ENCODE measurements at places on chromosomes 5 and 9.

- no peak for DNase-seq
Measured at GRCh38 chr5:74127381-74128320, 501.7 kb downstream of the ARHGEF28 start.

DNA sequence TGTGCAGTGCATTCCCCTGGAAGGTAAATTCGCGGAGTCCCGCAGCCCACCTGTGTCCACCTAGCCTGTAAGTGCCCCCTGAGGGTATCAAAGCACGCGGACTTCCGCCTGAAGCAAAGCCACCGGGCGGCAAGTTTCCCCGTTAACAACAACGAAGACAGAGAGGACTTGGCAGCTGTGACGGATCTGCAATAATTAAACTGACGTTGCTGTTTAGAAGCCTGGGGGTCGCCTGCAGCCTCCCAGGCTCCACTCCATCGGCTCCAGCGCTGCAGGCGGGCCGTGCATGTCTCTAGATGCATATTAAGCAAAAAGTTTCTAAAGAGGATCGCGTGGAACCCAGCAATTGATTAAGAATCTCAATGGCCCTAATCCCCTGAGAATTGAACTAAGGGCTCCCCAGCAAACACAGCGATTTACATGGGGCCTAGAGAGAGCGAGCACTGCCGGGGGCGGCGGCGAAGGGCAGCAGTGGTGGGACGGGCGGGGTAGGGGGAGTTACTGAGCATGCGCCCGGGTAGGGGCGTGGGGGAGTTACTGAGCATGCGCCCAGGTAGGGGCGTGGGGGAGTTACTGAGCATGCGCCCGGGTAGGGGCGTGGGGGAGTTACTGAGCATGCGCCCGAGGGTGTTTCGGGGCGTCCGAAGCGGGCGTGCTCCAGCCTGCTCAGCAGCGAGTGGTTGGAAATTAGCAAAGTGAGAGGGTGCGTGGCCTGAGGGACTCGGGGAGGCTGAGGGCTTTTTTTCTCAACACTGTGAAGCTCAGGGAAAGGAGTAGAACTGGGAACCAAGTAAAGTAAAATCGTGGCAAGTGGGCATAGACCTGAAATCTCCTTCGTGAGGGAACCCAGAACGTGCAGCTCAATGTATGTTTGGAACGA, 255.2 kb downstream of the DOCK8 start:
- DNase-seq = peak; percentile 94

DNA sequence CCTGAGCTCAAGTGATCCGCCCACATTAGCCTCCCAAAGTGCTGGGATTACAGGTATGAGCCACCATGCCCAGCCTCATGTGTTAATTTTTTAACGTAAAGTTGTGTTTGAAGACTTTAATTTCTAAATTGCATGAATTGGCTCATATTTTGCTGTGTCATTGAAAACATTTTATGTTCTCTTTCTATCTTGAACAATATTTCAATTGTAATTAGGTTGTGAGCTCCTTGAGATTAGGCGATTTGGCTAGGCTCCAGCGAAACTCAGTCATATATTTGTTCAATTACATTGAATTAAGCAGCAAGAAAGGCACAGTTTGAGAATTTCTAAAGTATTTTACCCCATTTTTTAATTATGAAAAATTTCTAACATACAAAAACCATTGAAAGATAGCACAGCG, 34.0 kb downstream of the GAPVD1 start:
- DNase-seq = no peak

DNA sequence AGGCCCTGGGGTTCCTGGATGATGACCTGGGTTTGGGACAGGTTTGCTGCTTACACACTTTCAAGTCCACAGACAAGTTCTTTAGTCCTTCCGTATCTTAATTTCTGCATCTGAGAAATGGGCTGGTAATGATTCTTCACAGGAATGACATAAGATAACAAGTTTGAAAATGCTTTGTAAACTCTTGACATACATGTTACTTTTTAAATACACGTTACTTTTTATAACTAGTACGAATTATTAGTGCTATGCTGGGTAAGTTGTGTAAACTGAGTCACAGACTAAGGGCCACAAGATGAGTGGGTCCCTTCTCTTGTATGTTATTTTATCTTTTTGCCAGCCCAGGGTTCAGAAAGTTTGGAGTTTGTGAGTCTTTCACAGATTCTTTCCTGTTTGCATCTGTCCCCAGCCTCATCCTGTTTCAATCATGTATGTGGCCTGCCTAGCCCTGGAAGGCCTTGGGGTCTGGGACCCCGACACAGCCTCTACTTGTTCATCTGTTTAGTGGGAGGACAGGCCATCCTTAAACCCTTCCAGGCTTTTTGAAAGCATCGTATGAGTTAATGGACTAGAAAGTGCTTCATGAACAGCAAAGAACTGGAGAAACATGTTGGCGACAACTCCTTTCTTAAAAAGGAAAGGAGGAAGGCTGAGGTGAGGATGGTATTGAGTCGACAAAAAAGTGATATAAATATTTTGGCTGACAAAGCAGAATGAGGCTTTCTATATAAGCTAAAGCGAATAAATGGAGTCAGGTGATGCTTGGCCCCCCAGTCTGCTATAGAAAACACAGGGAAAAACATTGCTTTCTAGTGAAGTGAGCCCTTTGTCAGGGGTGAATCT, 9.3 kb downstream of the ZNF618 start:
- no peak for DNase-seq

DNA sequence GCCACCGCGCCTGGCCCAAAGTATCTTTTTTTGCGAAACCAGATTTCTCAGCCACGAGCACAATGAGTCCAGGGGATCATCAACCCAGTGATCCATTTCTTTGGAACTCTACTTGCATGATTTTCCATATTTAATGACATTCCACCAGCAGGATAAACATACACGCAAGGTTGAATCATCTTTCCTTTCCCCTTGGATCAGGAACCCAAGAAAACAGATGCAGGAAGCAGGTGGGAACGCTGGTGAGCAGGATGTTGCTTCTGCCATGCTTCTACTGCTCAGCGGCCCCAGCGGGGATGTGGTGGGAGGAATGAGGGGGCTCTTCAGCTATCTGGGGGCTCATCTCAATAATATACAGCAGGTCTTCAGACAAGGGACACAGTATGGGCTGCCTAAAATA, 118.2 kb downstream of the SEC61B start:
- DNase-seq = no peak

DNA sequence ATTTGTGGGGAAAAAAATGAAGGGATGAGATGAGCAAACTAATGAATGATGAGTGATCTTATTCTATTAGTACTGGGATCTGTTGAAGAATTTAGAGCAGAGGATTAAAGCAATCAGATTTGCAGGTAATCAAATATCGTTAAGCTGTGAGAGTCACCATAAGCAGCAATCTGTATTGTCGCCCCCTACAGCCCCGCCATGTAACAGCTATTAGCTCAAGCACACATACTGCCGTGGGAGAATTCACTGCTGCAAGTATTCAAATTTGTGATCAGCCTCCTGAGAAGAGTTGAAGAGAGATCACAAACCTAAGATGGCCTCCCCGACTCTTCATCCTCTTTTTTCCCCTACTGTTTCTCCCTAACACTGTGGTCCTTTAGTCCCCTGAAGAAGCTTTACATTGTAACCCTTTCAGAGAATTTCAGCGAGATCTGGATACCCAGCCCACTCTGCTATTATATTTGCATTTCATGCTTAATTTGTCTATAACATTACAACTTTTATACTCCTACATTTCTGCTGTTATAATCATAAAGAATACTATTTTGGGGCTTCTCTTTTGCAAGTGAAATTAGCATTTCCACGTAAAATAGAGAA, 28.5 kb upstream of the PHF24 start:
- DNase-seq = no peak

DNA sequence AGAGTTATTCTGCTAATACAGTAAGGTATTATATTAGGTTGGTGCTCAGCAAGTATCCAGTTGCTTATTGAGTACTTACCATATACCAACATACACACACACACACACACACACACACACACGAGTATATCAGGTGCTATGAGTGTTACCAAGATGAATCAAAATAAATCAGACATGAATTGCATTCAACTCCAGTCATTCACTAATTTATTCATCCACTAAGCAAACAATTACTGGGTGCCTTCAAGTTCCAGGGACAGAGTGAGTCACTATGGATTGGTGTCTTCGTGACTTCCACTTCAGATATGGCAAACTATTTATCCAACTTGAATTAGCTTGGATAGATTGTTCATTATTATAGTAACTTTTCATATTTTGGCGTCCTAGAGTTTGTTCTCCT, 140.7 kb upstream of the SLC44A1 start:
- DNase-seq = no peak

GRCh38 chr5:96023518-96023917, 61.9 kb upstream of the ELL2 start:
- DNase-seq = no peak

DNA sequence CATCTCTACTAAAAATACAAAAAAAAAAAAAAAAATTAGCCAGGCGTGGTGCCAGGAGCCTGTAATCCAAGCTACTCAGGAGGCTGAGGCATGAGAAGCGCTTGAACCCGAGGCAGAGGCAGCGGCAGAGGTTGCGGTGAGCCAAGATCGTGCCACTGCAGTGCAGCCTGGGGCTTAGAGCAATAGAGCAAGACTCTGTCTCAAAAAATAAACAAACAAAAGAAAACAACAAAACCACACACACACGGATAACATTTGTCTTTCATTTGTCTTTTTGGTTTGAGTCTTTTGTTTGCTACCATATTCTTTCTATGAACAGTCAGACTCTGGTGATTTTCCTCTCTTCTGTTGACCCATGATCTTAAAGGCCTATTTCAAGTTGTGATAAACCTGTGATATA, 1168.3 kb upstream of the WWC1 start:
- DNase-seq = no peak

DNA sequence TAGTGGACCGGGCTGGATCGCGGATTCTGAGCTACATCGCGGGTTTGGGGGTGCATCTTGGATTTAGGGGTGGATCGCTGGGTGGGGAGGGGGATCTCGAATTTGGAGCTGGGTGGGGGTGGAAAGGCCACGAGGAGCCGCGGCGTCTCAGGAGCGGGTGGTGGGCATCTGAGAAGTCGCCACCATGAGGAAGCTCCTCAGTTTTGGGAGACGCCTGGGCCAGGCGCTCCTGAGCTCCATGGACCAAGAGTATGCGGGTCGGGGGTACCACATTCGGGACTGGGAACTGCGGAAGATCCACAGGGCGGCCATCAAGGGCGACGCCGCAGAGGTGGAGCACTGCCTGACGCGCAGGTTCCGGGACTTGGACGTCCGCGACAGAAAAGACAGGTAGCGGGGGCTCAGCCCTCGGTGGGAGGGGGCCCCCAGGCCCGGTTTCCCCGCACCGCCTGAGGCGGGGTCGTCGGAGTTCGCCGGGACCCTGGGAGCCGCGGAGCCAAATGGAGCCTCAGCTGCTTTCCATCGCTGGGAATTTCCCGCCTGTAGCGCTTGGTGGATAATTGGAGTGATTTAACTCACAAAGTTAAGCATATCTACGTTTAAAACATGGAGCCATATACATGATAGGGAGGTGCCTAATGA, 376 bp downstream of the ANKRD18B start:
- DNase-seq = no peak

- DNase-seq = no peak
Measured at GRCh38 chr5:35438288-35438687, 179.4 kb upstream of the SPEF2 start.

GRCh38 chr5:36423578-36424307, 122.0 kb upstream of the RANBP3L start:
- no peak for DNase-seq

DNA sequence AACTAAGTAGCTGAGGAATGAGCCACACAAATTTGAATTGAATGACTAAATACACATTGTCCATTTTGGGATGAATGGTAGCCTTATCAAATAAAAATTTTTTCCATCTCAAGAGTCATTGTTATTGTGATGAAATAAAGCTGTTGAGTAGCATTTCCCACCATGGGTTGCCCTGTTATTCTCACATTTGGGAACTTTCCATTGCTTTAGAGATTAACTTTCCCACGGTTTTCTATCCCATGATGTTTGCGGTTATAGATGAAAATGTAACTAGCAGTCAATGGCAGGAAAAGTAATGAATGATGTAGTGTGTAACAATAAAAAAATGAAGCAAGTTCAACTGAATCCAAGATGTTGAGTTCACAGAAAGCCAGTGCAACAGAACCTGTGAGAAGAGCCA, 59.9 kb upstream of the PLPP1 start:
- no peak for DNase-seq

DNA sequence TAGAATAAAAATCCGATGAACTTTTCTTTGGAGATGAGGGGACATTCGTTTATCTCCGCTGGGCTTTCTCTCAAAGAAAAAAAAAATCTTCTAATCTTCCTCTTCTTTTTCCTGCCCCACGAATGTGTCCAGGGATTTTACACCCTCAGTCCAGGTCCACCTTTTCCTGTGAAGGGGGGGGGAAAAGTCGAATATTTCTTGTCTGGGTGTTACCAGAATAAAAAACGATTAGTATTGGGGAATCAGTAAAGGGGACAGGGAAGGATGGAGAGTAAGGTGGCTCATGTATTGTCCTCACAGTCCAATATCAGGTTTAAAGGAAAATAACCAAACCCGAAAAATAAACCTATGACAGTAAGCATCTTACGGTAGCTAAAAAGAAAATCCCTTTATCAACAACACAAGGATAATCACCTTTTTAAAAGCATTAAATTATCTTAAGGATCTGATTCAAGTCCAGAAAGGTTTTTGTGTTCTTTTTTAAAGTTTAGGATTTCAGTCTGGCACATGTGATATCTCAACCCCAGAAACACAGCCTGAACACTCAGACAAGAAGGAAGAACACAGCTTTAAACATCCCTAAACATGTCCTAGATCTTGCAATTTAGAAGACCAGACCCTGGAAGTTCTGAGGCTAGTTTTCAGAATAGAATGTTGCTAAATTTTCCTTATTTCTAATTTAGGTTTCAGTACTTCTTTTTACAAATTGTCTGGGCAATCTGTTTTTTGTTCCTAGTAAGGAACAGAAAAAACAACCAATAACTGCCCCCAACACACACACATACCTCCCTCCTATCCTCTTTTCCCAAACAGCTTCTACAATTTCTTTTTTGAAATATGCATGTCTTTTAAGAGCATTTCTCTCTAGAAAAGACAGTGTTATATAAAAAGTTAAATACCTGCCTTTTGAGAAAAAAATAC, 1.2 kb downstream of the ZNF608 start:
- no peak for DNase-seq

DNA sequence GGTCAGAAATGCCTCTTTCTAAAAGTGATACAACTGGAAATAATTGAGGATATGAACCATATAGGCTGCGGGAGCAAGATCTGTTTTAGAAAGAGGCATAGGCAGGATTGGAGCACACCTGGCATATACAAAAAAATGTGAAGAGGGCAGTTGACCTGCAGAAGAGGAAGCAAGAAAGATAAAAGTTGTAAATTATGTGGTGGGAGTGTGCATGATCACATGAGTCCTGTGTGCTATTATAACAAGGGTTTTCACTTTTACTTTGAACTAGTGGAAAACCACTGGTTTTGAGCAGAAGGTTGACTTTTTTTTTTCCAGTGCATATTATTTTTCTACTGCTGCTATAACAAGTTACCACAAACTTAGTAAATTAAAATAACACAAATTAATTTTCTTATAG, 489.3 kb downstream of the ANXA1 start:
- no peak for DNase-seq

GRCh38 chr9:117523531-117524153, 108.8 kb upstream of the ASTN2 start:
- DNase-seq = no peak

GRCh38 chr9:31136524-31136923, 1247.9 kb upstream of the ACO1 start:
- no peak for DNase-seq

- no peak for DNase-seq
Measured at GRCh38 chr9:126050605-126050990, 276.0 kb upstream of the MVB12B start.

Measured in CD4-positive, alpha-beta T cell treated with Interleukin-15 for 1 hour (primary cell).